ENCODE measurements at places on chromosomes 11 and 22.

- no peak for DNase-seq
Observed at GRCh38 chr11:60921777-60922335, 2.4 kb upstream of the TMEM132A start.

DNA sequence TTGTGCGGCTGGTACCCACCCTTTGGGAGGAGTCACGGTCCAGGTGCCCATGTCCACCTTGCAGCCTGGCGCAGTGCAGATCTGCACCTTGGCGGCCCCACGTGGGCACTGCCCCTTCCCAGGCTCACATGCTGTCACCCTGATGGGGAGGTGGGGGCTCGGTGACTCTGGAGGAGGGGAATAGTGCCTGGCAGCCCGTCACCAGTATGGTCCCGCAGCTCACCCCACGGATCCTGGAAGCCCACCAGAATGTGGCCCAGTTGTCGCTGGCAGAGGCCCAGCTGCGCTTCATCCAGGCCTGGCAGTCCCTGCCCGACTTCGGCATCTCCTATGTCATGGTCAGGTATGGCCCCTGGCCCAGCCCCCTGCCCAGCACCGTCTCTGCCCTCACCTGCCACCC lies 5.2 kb downstream of the TRPT1 start:
- no peak for DNase-seq

- DNase-seq = no peak
Observed at GRCh38 chr11:4699697-4700435, 2.2 kb upstream of the OR51E2 start.

DNA sequence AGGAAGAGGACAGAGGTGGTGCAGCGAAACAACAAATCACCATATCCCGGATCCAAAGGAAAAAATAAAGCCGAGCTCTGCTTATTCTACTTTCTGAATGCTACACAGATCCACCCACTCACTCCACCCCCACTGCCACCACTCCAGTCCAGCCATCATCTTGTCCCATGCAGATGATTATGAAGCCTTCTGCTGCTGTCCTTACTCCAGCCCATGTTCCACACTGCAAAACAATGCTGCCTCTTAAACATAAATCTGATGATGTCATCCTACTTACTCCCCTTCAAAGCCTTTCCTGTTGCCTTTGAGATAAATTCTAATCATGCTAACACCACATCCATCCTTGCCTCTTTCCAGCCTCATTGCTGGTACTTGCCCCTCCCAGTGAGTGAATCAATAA lies 6.5 kb upstream of the DRD2 start:
- no peak for DNase-seq

GRCh38 chr11:104163100-104164027 lies 583 bp downstream of the PDGFD start:
- DNase-seq = no peak

DNA sequence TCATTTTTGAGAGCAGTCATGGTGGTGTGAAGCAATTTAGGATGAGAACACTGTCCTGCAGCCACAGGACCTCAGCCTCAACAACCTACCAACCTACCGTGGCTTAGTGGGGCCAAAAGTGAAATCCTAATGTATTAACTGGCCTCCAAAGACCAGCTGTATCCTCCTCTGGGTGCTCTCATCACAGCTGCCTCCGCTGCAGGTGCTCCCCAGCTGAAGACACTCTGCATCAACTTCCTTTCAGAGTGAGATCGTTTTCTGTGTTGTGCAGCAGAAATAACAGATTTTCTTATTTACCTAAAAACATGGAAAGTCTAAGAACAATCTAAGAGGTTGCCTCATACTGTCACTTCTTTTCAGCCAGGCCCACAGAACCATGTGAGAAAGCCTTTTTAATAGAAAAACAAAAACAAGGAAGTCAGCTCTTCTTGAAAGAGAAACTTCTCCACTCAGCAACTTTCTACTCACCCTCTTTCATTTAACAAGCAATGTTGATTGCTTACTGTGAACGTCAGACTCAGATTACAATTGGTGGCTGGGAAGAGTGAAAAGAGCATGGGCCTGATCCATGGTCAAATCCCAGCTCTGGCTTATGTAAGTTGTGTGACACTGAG lies 136.1 kb downstream of the TENM4 start:
- no peak for DNase-seq

GRCh38 chr11:33734441-33735270 lies 1.6 kb downstream of the CD59 start:
- no peak for DNase-seq

DNA sequence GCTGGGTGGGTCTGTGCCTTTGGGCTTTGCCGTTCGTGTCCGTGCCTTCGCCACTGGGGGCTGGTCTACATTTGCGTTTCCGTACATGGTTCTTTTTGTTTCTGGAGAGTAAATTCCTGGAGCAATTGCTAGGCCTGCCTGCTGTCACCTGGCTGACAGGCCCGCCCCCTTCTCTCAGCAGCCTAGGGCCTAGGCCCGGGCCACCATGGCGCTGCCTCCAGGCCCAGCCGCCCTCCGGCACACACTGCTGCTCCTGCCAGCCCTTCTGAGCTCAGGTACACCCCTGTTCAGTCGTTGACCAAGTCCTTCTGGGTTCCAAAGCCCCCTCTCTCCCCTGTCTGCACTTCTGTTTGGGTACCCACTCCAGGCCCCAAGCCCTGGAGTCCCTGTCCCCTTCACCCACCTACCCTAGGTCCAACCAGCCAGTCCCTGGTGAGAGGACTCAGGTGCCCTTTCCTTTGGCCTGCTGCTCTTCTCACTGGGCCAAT lies 649 bp downstream of the TMEM25 start:
- no peak for DNase-seq

GRCh38 chr11:76237914-76238313 lies 31.6 kb upstream of the WNT11 start:
- DNase-seq = no peak

- DNase-seq = no peak
Observed at GRCh38 chr11:116643521-116643920, 129.3 kb downstream of the BUD13 start.

GRCh38 chr11:15884777-15885540 lies 471.4 kb downstream of the SOX6 start:
- no peak for DNase-seq

DNA sequence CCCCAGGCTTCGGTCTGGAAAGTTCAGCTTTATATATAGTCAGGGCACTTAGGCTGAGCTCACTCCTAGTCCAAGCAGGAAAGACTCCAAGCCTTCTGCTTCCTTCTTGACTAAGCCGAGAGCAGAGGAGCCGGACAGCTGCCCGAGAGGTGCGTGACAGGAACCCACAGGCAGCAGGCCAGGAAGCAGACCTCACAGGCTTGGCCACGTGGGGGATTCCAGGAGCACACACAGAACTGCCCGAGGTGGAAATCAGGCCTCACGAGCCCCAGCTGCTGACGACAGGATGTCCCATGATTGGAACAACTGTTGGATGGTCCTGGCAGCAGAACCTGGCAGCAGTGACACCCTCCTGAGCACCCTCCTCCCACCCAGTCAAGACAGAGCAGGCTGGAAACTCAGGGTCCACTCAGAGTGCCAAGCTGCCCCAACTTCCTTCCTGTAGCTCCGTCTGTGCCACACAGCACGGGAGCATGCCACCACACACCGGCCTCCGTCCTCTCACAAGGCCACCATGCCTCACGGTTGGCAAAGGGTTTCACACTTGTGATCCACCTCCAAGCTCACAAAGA lies 5.4 kb downstream of the PLA2G6 start:
- DNase-seq = no peak

- no peak for DNase-seq
Observed at GRCh38 chr11:44058275-44058674, 7.8 kb upstream of the ACCS start.

DNA sequence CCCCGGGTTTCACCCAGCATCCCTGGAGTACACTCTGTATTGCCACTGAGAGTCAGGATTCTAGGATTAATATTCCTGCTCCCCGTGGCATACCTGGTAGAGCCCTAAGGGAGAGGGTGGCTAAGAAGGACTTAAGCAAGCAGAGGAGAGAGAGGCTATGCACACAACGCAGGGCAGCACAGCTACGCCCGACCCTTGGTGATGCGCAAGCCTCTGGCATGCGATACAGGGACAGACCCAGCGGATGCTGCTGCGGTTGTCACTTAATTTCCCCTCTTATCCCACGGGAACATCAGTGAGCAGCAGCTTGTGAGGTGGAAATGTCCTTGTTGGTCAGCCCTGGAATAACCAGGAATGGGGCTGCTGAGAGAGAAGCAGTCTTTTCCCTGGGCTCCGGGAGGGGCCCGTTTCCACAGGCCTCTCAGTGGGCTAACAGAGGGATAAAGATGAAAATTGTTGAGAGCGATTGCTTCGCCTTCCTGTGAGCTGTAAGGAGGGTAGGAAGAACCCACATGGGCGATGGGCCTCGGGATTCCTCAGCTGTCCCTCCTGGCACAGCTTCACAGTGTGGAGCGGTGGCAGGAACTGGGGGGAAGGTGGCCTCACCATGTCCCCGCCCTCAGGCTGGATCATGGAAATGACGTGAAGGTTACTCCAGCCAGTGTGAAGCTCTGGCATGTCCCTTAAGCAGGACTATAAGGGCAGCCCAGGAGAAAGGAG lies 48.4 kb upstream of the RAB1B start:
- no peak for DNase-seq

DNA sequence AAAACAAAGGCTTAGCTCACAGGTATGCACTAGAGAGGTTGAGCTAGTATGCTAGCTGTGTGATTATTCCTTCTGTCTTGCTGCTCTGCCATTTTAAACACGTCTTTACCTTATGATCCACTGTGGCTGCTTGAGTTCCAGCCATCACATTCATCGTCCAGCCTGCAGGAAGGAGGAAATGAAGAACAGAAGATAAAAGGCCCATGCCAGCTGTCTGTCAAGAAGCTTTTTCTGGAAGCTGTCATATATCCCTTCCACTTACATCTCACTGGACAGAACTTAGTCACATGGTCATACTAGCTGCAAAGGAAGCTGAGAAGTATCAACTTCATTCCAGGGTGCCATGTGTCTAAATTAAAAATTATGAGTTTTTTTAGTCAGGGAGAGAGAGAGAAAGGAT lies 9.5 kb downstream of the PRDX5 start:
- no peak for DNase-seq

DNA sequence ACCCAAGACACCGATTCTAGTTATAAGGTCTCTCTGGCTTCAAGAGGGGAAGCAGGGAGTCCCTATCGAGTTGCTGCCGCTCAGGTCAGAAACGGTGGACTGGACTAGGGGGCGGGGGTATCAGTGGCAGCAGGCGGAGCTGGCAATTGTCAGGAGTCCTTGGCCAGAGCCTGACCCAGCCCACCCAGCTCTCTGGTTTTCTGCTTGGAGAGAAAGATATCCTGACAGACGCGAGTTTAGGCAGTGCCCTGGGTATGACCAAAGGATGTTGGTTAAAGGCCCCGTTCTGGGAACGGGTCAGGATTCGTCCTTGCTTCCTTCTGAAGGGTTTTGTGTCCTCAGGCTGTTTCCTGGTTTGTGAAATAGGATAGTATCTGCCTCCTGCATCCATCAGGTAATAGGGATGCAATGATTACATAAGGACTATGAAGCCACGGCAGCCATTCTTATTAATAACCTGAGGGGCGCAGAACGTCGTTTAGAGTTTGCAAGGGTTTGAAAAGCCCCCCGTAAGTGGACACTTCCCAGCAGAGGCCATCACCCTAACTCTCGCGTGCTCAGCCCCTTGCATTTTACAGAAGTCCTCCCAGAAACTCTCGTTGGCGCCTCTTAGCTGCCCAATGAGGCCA lies 700 bp upstream of the DEPDC5 start:
- DNase-seq = peak; percentile 75

- no peak for DNase-seq
Observed at GRCh38 chr11:1059759-1060158, 14.9 kb upstream of the MUC2 start.

DNA sequence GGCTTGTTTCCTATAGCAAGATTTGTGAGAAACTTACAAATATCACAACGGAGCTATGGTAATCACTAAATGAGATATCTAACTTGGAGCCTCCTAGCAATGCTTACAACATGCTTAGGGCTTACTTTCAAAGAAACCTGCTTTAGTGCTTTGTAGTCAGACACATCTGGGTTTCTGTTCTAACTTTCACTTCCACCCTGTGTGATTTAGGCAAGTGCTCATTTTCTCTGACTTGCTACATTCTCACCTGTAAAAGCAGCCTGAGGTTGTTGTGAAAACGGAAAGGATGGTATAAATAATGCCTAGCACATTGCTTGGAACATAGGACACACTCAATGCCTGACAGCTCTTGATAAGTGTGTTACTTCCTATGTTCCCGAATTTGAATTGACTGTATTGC lies 45.6 kb downstream of the LRRC4C start:
- no peak for DNase-seq

- DNase-seq = no peak
Observed at GRCh38 chr22:39383841-39384625, 15.5 kb upstream of the TAB1 start.

GRCh38 chr11:8683115-8683807 lies 669 bp downstream of the RPL27A start:
- DNase-seq = no peak

GRCh38 chr11:38791346-38791961 lies 2193.4 kb upstream of the RAG2 start:
- DNase-seq = peak; percentile 10

DNA sequence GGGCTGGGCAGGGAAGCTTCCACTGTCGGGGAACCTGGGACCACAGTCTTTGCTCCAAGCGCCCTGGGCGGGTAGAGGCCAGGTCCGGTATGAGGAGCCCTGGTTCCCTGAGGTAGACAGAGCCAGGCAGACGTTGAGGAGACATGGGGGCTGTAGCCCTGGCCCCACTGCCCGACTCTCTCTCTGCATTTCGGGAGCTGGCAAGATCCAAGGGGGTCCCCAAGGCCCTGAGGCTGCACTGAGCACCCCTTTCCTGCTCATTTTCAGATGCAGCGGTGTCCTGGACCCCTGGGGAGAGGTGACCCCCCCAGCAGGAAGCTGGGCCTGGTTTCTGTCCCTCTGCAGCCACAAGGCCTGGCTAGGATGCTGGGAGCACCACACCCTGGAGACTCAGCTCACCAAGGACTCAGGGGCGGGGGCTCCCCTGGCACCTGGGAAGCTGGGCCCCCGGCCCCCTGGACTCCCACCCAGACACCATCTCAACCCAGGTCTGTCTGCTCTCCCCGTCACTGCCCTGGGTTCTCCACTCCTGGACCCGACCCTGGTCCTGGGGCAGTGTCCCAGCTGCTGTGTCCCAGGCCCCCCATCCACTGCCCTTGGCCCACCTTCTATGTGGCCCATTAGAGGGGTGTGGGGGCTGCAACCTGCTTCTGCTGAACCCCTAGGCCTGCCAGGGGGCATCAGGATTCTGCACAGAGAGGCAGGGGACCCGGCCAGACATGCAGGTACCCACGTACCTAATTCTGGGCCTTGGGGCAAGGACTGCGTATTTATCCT lies 15.0 kb upstream of the MUC6 start:
- no peak for DNase-seq

DNA sequence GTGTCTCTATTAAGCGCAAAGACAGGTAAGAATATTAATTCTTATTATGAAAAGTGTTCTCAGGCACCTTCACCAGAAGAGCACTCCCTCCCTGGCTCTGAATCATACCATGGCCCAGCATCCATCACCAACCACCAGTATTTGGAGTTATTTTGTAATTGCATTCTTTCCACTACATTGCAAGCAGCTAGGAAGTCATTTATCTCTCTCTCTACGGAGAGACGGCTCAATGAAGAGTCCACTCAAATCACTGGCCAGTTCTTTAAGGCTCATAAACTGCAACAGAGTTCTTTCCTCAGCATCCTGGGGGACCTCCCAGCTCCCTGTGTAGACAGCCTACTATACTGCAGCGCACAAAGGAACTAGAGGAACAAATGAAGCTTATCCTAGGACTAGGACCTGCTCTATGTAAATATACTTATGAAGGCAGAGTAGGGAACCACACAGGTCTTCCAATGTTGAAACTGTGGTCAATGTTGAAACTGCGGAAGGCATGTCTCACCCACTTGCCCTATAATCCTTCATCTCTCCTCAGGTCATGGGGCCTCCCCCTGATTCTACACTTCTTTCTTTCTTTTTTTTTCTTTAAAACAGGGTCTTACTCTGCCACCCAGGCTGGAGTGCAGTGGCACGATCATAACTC lies 63.4 kb downstream of the AAMDC start:
- DNase-seq = no peak
